ENCODE measurements at places on chromosomes 4 and X. TPM values are rescaled to one million over a fixed set of nuclear protein-coding genes. Genes with fewer than 3 reads are reported as not detected.

The SLC25A43 gene
- polyA plus RNA-seq: 13.9 TPM

The ARHGEF38 gene
- polyA plus RNA-seq: not detected

The FAM9C gene
- not detected for polyA plus RNA-seq

The PDCL2 gene
- not detected for polyA plus RNA-seq

The SOWAHB gene
- polyA plus RNA-seq: not detected

The IL1RAPL1 gene
- 0.01 TPM for polyA plus RNA-seq
